ENCODE measurements at places on chromosomes 5 and 9.

GRCh38 chr5:54329731-54330709 lies 19.6 kb upstream of the ARL15 start:
- no peak for DNase-seq

GRCh38 chr9:27194401-27195091 lies 85.5 kb downstream of the TEK start:
- no peak for DNase-seq

GRCh38 chr5:15722305-15722704 lies 222.3 kb downstream of the FBXL7 start:
- no peak for DNase-seq

GRCh38 chr5:139021346-139021745 lies 146.2 kb upstream of the LRRTM2 start:
- no peak for DNase-seq

DNA sequence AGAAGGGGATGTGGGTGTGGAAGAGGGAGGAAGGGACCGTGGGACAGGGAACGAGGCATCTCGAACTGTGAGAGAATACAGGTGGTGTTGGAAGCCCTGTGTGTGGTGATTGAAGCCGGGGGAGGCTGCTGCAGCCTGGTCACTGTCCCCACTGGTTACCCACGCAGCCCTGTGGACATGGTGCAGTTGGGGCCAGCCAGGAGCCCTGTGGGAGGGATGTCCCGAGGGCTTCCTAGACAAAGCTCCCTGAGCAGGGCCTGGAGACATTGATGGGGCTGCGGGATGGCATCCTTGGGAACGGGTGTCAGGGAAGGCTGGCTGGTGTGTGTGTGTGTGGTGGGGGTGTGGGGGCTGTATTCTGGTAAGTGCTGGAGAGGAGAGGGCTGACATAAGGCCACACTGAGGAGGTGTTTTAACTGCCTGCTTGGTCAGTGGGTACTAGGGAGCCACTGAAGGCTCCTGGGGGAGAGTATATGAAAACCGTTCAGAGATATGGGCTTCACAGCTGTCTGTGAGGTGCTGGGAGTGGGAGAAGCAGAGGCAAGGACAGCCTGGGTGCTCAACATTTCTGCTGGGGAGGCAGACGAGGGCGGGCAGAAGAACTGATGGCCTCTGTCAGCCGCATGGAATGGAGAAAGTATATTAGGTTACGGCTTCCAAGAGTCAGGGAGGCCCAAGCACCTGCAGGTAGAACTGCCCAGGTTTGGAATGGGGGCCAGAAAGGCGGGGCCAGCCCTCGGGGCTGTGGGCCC lies 20.0 kb downstream of the WNK2 start:
- DNase-seq: no peak

DNA sequence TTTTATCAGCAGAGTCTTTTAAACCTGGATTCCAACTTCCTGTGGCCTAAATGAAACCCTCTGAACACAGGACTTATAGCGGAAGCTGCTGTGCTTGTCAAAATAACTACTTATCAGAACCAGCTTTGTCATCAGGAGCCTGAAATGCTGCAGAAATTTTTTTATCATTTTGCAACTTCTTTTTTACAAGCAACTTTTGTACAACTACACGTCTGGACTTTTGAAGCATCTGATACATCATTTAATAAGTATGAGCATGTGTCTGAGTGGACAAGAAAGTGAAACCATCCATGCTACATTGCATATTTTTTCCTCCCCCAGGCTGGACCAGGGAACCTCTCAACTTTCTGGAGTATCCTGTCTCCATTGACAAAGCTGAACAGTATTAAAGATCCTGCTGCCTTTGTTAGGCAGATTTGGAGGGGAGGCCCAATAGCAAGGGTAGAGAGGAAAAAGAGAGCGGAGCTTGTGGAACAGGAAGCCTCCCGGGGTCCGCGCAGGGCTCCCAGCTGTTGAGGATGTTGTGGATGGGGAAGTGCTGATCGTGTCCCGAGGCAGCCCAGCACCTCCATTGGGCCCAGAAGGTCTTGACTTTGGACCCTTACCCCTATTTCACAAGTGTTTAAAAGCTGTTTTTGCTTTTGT lies 196.6 kb downstream of the MSX2 start:
- no peak for DNase-seq

DNA sequence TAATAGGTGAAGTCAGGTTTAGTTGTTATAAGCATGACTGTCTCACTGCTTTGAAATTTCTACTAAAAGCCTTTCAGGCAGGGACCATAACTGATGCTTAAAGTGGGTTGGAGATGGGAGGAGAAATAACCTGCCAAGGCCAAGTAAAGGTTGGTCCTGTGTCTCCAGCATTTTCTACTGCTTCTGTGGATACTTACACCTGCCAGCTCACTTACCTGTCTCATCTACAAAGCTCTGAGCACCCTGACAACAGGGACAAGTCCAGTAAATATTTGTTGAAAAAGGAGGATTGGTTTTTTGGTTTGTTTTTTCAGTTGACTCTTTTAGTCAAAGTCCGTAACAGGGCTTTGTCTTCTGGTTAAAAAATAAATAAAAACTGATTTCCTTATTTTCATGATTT lies 38.6 kb downstream of the GRAMD2B start:
- DNase-seq: no peak

DNA sequence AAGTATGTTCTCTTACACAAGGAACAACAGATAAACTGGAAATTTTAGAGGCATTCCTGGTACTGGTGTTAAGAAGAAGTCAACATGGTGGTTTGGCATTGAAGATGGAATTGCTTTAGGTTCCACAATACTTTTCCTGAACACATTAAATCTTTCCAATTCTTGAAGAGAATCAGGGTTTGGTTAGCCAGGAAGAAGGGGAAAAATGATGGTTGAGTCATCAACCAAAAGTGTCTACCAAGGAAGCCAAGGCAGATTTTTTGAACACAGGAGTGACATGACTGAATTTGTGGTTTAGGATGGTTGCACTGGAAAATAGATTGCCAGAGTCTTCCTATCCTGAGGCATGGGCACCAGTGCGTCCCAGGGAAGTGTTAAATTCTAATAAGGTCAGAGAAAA lies 433.4 kb downstream of the TMEM38B start:
- no peak for DNase-seq

- no peak for DNase-seq
Observed at GRCh38 chr9:123290764-123291163, 22.4 kb upstream of the STRBP start.

- DNase-seq: no peak
Observed at GRCh38 chr9:123725389-123725788, 204.5 kb downstream of the DENND1A start.

- no peak for DNase-seq
Observed at GRCh38 chr5:132243366-132243977, 14.0 kb upstream of the PDLIM4 start.

DNA sequence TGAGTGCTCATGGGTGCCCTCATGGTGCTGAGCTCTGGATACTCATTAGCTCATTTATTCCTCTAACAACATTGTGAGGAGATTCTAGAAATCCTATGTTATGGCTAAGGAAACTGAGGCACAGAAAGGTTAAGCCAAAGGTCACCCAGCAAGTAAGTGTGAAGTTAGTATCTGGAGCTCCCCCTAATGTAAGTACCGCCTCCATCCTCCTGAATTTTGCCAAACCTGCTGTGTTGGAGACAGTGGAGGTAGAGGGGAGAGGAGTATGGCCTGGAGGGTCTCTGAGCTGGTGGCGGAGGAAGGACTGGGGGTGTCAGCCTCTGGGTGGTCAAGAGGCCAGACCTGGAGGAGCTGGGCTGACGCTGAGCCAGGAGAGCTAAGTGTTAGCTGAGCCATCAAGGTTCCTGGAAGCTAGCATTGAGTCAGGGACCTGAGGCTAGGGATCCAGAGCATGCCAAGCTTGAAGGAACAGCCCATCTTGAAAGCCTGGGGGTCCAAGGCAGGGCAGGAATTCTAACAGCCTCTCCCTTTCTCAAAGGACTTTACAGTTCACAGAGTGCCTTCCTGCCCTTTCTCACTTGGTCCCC lies 114.8 kb downstream of the RGS3 start:
- DNase-seq: no peak

DNA sequence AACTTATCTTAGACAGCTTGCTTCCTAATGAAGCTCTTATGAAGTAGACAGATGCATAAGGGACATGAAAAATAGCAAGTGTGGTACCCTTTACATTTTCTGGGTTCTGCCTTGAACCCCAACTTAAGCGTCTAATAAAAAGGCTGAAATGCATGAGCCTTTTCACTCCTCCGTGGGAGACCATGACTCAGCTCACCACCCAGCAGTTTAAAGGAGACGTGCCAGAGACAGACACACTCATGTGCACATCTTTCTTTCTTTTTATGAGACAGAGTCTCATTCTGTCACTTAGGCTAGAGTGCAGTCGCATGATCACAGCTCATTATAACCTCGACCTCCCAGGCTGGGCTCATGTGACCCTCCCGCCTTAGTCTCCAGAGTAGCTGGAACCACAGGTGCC lies 22.3 kb downstream of the CTXN3 start:
- no peak for DNase-seq

DNA sequence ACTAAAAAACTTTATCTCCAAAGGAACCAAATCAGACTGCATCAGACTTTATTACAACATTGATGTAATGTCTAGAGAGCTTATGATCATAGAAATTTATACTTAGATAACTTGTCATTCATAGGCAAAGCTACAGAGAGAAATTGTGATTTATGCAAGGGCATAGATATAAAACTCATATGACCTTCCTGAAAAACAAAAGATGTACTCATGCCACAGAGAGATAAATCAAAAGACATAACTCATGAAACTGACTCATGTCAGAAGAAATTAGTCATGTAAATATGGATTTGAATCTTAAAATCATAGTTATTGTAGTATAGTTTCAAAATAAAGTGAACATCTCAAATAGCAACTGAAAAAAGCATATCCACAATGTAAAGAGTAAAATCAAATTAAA lies 186.2 kb downstream of the GABBR2 start:
- no peak for DNase-seq

DNA sequence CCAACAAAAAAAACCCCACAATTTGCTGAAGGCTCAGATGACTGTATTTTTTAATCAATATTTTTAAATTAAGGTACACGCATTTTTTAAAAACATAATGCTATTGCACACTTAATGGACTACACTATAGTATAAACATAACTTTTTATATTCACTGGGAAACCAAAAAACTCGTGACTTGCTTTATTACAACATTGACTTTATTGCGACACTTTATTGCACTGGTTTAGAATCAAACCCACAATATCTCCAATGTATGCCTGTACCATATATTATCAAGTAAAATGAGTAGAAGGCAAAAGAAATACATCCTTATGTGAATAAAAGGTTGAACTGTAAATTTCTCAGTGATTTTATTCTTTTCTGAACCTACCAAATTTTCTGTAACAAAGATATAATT lies 53.7 kb downstream of the RICTOR start:
- no peak for DNase-seq

DNA sequence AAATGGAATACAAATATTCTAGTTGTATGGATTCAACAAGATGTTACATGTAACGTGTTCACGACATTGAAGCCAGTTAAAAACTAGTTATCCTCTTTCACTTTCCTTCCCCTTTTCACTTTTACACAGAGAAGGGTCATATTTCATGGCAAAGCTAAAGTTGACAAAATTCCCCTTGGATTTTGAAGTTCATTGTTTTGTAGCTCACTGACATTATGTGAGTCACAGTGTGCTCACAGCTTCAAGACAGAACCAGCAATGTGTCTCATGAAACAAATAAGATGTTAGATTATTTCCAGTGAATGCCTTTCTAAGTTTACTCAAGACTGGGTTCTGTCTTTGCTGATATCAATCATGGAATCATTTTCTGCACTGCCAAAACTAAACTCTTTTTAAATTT lies 535.5 kb upstream of the GRIN3A start:
- no peak for DNase-seq

- no peak for DNase-seq
Observed at GRCh38 chr5:886036-886435, 6.6 kb downstream of the BRD9 start.

- DNase-seq: no peak
Observed at GRCh38 chr5:43068037-43068436, 27.9 kb upstream of the ANXA2R start.

GRCh38 chr5:127031147-127031862 lies 947 bp upstream of the MARCHF3 start:
- DNase-seq: no peak

GRCh38 chr5:151899399-151899798 lies 25.3 kb downstream of the GLRA1 start:
- no peak for DNase-seq

- no peak for DNase-seq
Observed at GRCh38 chr5:163916376-163916775, 411.0 kb downstream of the MAT2B start.

GRCh38 chr9:86201474-86202337 lies 57.8 kb downstream of the C9orf153 start:
- no peak for DNase-seq

GRCh38 chr5:117568622-117569021 lies 994.0 kb upstream of the SEMA6A start:
- DNase-seq: no peak

DNA sequence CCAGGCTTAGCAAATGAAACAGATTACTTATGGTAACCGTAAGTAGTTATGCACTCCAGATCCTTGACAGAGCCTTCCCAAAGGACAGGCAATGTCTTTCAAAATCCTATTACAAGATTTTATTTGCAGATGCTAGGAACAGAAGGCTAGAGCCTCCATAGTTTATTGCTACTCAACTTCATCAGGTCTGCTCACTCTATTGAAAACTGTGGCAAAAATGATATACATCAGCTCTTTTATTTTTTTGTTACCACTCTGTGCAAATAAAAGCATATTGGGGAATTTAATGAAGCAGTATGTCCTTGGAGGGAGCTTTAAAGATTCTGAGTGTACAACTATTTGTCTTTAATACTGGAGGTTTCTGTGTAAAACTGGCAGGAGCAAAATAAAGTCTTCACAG lies 46.5 kb downstream of the SLC44A1 start:
- DNase-seq: no peak

DNA sequence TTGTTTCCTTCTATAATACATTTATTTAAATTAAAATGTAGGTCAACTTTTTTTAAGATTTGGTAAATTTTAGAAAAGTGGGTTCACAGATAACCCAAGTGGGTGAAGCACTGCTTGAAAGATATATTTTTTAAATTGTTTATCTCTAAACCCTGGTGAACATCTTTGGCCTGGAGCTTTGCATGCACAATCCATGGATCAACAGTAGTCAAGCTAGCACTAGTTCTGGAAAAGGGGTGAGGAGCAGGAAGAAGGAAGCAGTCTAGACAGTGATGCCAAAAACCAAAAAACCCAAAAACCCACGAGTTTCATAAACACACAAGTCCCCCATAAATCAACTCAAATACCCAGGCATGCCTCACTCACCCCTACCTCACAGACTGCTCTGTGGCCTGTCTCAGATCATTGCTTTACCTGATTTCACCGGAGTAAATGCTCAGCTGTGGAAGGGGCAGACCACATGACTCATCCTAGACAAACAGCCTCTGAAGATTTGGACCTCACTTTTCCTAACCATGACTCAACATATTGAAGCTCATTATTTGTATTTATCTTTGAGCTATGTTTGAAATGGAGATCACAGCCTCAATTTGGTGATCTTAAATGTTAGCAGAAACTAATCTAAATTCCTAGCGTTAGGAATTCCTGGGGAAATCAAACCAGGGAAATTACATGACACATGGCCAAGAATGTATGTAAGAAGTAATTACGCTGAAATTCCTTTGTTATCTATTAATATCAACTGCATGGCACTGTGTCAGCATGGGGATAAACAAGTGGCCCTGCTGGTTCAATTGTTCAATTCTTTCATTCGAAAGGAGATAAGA lies 149.6 kb downstream of the ZNF608 start:
- no peak for DNase-seq

- DNase-seq: no peak
Observed at GRCh38 chr5:148685520-148686134, 31.3 kb upstream of the HTR4 start.

Data from stimulated activated CD4-positive, alpha-beta T cell treated with anti-CD3 and anti-CD28 coated beads, Interleukin-1b, Interleukin-23, amount 100 ng/mL, for 24 hours (primary cell).